NB4 (cell line): ENCODE measurements at places on chromosomes 3 and 15.

GRCh38 chr15:59722476-59722875, 33.4 kb upstream of the BNIP2 start:
- DNase-seq, result no peak

DNA sequence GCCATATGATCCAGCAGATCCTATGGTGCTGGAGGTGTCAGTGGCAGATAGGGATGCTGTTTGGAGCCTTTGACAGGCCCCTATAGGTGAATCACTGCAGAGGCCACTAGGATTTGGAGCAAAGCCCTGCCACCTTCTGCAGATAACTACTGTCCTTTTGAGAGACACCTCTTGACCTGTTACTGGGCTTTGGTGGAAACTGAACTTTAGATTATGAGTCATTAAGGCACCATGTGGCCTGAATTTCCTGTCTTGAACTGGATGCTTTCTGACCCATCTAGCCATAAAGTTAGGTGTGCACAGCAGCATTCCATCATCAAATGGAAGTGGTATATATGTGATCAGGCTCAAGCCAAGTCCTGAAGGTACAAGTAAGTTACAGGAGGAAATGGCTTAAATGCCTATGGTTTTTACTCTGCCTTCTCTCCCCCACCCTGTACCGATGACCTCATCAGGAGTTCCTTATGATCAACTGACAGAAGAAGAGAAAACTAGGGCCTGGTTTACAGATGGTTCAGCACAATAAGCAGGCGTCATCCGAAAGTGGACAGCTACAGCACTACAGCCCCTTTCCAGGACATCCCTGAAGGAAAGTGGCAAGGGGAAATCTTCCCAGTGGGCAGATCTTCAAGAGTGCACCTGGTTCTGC, 565.6 kb upstream of the AGTR1 start:
- no peak for DNase-seq

DNA sequence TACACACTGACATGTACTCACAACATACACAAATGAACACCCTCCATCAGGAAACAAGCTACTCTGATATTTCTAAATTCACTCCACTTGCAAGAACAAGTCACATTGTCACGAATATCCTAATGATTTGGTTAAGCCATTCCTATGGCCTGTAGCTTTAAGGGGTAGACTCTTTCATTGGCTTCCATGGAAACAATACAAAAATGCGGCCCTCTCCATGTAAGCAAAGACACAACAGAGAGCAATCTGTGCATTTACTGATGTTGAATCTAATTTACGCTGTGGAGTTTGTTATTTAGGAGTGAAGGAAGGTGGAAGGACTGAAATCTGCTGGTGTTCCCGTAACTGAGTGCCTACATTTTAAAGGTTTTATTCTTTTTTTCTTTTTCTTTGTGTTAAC, 114.5 kb downstream of the FMN1 start:
- no peak for DNase-seq

DNA sequence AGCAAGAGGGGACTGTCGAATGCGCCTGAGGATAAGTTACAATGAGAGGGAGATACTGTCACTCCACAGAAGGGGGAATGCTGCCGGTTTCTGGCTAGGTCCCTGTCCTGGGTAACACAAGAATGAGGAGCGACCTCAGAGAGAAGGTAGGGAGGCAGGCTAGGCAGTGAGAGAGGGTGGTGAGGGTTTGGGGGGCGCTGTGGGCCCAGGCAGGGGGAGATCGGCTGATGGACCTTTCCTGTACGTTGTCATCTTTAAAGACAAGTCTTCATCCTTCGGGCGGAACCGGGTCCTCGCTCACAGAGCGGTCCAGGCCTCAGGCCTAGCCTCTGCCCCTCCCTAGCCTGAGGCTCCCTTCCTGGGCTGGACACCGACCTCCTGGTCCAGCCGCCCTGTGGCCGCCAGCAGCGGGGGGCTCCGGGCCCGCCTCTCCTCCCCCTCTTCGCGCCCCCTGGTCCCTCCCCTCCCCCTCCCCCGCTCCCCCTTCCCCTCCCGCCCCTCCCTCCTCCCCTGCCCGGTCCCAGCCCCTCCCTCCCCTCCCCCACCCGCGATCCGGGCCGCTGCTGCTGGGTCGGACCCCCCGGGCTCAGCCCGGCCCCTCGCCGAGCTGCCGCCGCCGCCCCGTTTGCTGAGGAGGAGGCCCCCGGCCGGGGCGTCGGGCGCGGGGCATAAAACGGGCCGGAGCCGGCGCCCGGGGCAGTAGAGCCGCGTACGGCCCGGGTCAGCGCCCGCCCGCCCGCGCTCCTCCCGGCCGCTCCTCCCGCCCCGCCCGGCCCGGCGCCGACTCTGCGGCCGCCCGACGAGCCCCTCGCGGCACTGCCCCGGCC, at the start of gene CHRD:
Gene CHRD, plus strand, starts transcription at position 697 of the 827 bp plus-strand sequence. CDS start 265 bp downstream, outside the sequence.
- DNase-seq, result no peak

- DNase-seq, result no peak
Measured at GRCh38 chr15:90478846-90479481, 50.8 kb upstream of the CRTC3 start.

DNA sequence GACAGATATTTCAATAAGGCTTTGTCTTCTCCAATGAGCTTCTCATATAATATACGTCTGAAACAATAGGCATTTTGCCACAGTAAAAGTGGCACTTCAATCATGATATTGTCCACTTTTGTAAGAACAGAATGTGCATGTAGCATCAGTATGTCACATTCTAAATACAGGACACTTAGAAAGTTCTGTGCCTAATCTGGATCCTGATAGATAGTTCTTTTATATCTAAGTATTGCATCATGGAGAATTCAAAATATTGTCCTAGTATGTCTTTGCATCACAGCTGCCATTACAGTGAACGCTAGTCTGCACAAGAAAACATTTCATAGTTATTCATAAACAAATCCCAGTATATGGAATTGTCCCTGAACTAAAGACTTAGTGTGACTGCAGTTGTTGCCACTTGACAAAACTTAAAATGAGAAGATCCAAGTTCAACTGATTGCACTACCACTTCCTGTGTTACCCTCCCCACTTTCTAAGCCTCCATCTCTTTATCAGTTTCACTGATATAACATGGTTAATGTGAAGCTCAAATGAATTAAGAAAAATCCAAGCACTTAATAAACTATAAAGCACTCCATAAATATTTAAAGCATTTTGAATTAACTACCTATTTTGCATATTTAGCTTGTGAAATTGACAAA, 19.6 kb downstream of the LRRFIP2 start:
- DNase-seq, result no peak

DNA sequence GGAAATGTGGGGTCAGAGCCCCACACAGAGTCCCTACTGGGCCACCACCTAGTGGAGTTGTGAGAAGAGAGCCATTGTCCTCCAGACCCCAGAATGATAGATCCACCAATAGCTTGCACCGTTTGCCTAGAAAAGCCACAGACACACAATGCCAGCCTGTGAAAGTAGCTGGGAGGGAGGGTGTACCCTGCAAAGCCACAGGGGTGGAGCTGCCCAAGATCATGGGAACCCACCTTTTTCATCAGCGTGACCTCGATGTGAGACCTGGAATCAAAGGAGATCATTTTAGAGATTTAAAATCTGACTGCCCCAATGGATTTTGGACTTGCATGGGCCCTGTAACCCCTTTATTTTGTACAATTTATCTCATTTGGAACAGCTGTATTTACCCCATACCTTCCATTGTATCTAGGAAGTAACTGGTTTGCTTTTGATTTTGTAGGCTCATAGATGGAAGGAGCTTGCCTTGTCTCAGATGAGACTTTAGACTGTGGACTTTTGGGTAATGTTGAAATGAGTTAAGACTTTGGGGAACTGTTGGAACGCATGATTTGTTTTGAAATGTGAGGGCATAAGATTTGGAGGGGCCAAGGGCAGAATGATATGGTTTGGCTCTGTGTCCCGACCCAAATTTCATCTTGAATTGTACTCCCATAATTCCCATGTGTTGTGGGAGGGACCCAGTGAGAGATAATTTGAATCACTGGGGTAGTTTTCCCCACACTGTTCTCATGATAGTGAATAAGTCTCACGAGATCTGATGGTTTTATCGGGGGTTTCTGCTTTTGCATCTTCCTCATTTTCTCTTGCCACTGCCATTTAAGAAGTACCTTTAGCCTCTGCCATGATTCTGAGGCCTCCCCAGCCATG, 49.0 kb downstream of the CD200 start:
- DNase-seq, result no peak

- no peak for DNase-seq
Measured at GRCh38 chr3:87793337-87793877, 265.4 kb downstream of the CGGBP1 start.

GRCh38 chr15:68909601-68910100, 20.7 kb upstream of the SPESP1 start:
- no peak for DNase-seq

GRCh38 chr15:83914906-83915305, 261.0 kb downstream of the ADAMTSL3 start:
- no peak for DNase-seq

DNA sequence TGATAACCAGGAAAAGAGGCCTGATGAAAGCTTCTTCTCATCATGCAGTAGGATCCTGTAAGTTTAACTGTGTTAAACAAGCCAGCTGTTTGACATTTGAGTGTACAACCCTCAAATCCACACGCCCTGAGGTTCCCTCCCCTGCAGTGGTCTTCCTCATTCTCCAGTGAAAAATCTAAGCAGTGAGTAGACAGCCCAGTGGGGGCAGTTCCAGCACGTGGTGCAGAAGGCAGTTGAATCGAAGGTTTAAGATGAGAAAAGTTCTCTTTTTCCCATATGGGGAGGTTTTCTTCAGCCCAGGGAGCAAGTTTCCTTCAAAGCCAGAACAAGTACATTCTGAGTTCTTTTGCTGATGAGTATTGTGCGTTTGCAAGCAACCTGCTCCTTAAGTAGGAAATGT, 174.5 kb downstream of the NR2F2 start:
- peak; percentile 40 for DNase-seq

- DNase-seq, result peak; percentile 86
Measured at GRCh38 chr15:99614749-99615288, 49.0 kb downstream of the MEF2A start.
